ENCODE measurements at places on chromosomes 2 and 18. TPM values are rescaled to one million over a fixed set of nuclear protein-coding genes. Genes with fewer than 3 reads are reported as not detected.

FSHR gene
- total RNA-seq, result not detected

FNDC4 gene
- 1.4 TPM for total RNA-seq

TMEM163 gene
- total RNA-seq, result 0.25 TPM

BOLL gene
- total RNA-seq, result not detected

TXNDC2 gene
- not detected for total RNA-seq

HOXD12 gene
- total RNA-seq, result not detected

TUBA4B gene
- not detected for total RNA-seq

SKA1 gene
- total RNA-seq, result 1.0 TPM

Measured in left colon (tissue), 2 donors.